ENCODE measurements at places on chromosomes 5 and 9. TPM values are rescaled to one million over a fixed set of nuclear protein-coding genes. Genes with fewer than 3 reads are reported as not detected.

Gene PCDHGB7
- polyA plus RNA-seq: not detected

Gene BTNL8
- polyA plus RNA-seq: 32.2 TPM

Gene CDC25C
- 2.8 TPM for polyA plus RNA-seq

Gene PCDHA4
- 0.38 TPM for polyA plus RNA-seq

Gene HAND1
- polyA plus RNA-seq: 2.4 TPM

Gene PPP3R2
- 0.01 TPM for polyA plus RNA-seq

Gene TAF1L
- not detected for polyA plus RNA-seq

Gene PCDHGA9
- 0.79 TPM for polyA plus RNA-seq

Gene GRXCR2
- polyA plus RNA-seq: not detected

Gene FAT2
- not detected for polyA plus RNA-seq

Gene PSD2
- polyA plus RNA-seq: 0.10 TPM

Gene PCDHAC1
- not detected for polyA plus RNA-seq

Gene HMCN2
- 44.0 TPM for polyA plus RNA-seq

Gene MYMK
- polyA plus RNA-seq: not detected

Gene LEAP2
- 1.4 TPM for polyA plus RNA-seq

Gene LRRC19
- 17.1 TPM for polyA plus RNA-seq

Gene NR2F1
- 7.6 TPM for polyA plus RNA-seq

Gene C7
- 131 TPM for polyA plus RNA-seq

Gene PCDHB14
- not detected for polyA plus RNA-seq

Gene BTNL9
- polyA plus RNA-seq: 5.0 TPM

Gene SLC6A18
- polyA plus RNA-seq: not detected

Gene PCDHGA10
- polyA plus RNA-seq: 0.23 TPM

Gene SPINK6
- polyA plus RNA-seq: 0.86 TPM

Gene SNAPC3
- polyA plus RNA-seq: 16.2 TPM

Gene BHMT
- polyA plus RNA-seq: not detected

Gene RFX3
- polyA plus RNA-seq: 2.8 TPM

Gene SLC4A9
- 0.25 TPM for polyA plus RNA-seq
